ENCODE measurements at places on chromosomes 4 and X.

DNA sequence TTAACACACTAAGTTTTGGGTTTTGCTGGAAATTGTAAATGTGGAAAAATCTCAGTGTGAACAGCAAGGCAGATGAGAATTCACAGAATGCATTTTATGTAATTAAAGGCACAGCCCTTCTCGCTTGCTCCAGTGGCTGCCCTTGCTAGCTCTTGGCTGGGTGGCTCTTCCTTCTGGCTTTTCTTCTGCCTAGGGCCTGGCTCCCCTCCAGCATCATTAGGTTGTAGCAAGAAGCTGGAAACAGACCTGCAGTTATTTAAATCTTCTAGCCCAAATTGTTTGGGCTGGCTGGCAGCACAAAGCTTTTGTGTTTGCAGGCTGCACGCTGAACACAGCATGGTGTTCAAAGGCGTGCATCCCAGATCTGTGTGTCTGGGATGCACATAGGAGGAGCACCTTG, 56.5 kb downstream of the LIMCH1 start:
- DNase-seq, result no peak

- DNase-seq, result no peak
Measured at GRCh38 chr4:164614999-164615398, 138.9 kb upstream of the SMIM31 start.

- DNase-seq, result no peak
Measured at GRCh38 chr4:70739496-70740337, 18.0 kb downstream of the RUFY3 start.

- DNase-seq, result no peak
Measured at GRCh38 chr4:87370068-87370467, 20.9 kb downstream of the HSD17B11 start.

- no peak for DNase-seq
Measured at GRCh38 chr4:14659286-14659685, 343.0 kb upstream of the CPEB2 start.

DNA sequence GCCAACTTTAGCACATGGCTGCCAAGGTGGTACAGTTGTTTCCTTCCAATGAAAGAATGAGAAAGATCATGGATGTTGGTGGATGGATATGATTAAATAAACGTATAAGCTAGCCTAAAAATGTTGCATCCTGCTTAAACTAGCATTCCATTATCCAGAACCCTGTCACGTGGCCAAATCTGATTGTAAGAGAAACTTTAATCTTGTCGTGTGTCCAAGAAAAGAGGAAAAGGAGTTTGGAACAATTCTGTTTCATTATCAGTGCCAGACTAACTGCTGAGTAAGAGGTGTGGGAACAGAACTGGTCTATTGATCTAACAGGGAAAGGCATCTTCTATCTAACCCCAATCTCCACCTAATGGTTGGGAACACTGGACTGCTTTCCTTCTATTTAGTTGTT, 325.2 kb upstream of the BMP3 start:
- no peak for DNase-seq

DNA sequence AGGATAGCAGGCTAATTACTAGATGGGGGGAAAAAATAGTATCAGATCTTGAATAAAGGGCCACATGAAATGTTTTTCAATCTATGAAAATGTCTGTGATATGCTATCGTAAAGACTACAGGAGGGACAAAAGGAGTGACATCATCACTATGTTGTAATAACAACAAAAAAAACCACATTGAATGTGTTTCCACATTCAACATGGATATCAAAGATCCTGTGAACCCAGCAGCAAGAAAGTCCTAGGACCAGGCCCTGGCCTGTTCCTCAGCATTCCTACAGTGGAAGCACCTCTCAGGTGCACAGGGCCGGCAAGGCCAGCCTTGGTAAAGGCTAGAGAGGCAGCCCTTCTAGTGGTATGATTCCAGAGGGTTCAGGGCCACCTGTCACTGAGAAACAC, 118.3 kb downstream of the RELL1 start:
- DNase-seq, result no peak

- no peak for DNase-seq
Measured at GRCh38 chr4:101347267-101347556, at the start of gene PPP3CA. TSS of gene PPP3CA (minus strand) at chr4:101347526.

- DNase-seq, result no peak
Measured at GRCh38 chrX:38108364-38108763, 102.0 kb downstream of the SYTL5 start.

DNA sequence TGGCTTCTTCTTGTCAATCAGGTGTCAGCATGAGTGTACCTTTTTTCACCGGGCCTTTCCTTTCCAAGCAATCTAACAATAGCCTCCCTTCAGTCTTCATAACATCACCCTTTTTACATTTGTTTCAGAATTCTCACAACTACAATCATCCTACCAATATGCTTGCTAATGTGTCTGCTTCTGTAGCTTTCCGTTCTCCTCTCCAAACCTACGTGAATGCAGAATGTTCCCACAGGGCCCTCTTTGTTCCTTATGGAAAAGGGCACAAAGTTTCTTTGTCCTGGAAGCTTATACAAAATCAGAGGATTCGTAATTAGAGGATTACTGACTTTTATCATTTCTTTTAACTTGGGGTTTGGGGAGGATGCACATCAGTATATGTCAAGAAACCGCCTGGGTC, 461.8 kb downstream of the CENPC start:
- no peak for DNase-seq

- no peak for DNase-seq
Measured at GRCh38 chrX:46587158-46587557, 13.6 kb downstream of the CHST7 start.

- DNase-seq, result no peak
Measured at GRCh38 chr4:73948990-73949706, 32.7 kb downstream of the PF4 start.

- DNase-seq, result no peak
Measured at GRCh38 chrX:97907791-97908190, 1024.1 kb downstream of the RPA4 start.

GRCh38 chrX:470686-471085, 84.0 kb upstream of the PPP2R3B start:
- DNase-seq, result no peak

All from stimulated activated CD8-positive, alpha-beta memory T cell treated with anti-CD3 and anti-CD28 coated beads, Interleukin-4, amount 100 ng/mL, for 1 hour (primary cell).